ENCODE measurements at places on chromosomes 16 and 17.

- DNase-seq, result no peak
Measured at GRCh38 chr16:27556471-27556870, 6.5 kb downstream of the KATNIP start.

- no peak for DNase-seq
Measured at GRCh38 chr16:27123795-27124409, 57.2 kb downstream of the C16orf82 start.

GRCh38 chr17:74108126-74108705 lies 95.3 kb upstream of the RPL38 start:
- no peak for DNase-seq

DNA sequence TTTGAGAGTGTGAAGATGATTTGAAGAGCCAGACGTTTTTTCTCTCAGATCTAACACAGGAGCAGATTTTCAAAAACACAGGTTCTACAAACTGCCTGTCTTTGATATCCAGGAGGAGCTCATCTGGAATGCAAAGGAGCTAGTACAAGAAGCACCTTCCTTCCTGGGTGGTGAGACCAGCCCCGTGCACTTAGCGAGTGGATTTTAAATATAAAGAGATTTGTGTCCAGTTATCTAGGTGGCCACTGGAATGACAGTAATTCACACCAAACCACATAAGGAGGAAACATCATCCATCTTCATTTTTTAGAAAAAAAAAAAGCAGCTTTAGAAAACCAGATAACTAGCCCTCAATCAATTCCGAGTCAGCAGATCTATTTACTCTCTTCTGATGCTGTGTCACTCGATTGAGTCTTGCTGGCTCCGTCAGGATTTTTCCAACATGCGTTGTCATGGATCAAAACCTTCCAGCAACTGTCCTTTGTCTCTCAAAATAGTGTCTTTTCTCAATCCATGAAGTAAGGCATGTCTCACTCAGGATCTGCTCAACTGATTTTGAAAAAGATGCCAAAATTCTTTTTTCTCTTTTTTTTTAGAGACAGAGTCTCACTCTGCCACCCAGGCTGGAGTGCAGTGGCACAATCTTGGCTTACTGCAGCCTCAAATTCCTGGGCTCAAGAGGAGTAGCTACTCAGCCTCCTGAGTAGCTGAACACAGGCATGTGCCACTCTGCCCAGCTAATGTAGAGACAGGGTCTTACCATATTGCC lies 451.2 kb upstream of the PSMD7 start:
- no peak for DNase-seq
